ENCODE measurements at places on chromosomes 1 and 21.
A peak's percentile ranks its signal among the peaks of the same experiment; 100 is the strongest.

DNA sequence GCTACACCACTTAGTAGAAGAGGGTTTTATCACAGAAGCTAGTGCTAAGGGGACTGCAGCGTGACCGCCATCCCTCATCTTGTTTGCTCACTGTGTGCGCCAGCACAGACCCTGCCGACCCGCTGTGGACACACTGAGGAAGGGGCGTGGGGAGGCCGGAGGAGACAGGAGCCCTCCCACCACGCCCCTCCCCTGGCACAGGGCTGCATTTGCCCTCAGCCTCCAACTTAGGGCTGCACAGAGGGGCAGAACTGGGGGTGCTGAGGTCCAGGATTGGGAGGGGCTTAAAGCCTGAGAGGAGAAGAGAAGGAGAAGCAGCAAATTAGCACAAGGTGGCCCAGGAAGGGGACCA is 37.2 kb downstream of the RRP1 start:
- DNase-seq: no peak

DNA sequence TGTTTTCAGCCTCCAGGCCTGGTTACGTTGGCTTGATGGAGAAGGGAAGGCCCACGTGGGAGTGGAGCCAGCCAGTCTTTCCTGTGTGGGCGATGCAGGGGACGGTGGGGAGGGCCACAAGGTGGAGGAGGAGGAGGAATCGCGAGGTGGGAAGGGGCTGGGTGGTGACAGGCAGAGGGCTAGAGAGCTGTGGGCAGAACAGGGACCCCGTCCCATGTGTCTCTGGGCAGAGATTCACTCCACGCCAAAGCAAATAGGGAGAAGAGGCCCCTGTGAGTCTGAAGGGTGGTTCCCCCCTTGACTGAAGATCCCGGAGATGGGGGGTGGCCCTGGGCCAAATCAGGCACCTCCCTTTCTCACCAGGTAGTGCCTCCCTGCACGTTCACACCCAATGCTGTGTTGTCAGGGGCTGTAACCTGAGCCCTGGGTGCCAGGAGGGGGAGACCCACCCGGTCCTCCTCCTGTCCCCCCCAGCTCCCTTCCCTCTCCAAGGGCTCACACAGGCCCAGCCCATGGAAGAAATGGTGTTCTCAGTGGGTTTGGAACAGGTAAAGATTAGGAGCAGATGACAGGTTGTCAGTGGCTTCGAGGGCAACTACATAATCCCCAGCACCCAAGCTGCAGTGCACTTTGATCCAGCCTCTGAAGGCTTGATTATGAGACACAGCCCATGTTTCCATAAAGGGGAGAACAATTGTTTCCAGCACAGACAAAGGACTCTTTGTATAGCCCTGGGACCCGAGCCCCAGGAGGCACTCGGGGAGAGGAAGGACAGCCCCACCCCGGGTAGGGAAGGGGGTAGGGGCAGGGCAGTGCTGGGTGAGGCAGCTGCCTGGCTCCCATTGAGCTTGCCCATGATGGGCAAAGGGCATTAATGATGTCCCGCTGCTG is 37.7 kb upstream of the GPR37L1 start:
- no peak for DNase-seq

GRCh38 chr1:3903141-3904005 is 3.3 kb upstream of the C1orf174 start:
- DNase-seq: no peak

- no peak for DNase-seq
These were observed 118.0 kb upstream of the PLPPR4 start for GRCh38 chr1:99146129-99146848.

DNA sequence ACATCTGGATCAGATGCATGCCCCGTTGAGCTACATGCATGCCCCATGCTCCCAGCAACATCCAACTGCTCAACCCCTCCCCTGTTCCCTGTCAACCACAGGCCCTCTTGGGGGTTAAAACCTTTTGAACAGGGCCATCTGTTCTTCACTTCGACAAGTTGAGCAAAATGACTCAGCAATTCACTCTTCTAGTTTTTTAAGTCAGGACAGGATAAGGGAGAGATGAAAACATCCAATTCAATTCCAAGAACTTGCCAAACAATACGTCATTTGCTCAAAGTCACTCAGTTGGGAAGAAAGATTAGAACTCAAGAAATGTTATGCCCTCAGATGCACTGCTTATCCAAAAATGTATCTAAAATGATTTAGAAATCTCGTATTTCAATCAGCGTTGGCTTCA is 46.1 kb upstream of the MTF2 start:
- no peak for DNase-seq

GRCh38 chr1:3577711-3578432 is 33.4 kb downstream of the MEGF6 start:
- DNase-seq: no peak

GRCh38 chr1:34330061-34330460 is 153.4 kb downstream of the C1orf94 start:
- DNase-seq: no peak

DNA sequence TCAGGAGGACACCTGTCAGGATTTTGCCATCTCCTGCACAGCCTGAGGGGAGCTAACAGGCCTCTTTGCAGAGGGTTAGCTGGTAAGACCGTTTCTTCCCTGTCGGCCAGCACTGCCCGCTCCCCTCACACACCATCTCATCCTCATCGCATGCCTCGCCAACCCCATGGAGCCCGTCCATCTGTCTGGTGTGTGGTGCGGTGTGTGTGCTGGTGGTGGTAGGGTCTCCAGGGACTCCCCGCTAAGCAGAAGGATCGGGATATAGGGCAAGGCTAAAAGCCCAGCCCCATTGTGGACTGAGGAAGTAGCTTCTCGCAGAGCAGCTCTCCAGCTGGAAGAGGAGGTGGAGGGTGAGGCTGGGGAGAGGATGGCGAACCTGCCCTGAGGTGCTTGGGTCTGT is 6.8 kb upstream of the SFN start:
- DNase-seq: no peak

DNA sequence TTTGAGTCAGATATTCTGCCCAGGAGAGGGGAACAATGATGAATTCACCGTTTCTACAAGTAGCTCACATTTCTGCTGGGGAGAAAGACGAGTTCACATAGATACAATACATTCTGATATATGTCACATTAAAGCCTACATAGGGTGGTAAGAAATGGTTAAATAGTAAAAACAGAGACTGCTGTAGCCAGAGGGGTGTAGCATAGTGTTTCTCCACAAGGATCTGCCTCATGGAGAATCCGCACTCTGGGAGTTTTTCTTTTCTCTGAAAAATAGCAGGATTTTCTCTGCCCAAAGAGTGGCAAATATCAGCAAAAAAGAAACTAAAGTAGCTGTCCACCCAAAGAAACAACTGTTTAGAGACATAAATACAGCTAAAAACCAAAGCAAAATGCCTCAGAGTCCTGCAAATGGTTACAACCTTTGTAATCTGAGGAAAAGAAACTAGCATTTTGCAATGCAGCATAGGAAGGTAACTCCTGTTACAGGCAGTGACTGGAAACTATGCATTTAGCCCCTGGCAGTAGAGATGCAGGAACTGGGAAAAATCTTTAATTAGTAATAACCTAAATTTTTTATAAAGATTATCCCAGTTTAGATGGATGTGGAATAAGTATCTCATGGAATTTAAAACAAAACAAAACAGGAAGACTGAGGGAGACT is 1126.7 kb upstream of the ADGRL2 start:
- no peak for DNase-seq

GRCh38 chr1:244283772-244284171 is 167.9 kb downstream of the ADSS2 start:
- no peak for DNase-seq

GRCh38 chr1:222079566-222079965 is 337.7 kb upstream of the DUSP10 start:
- no peak for DNase-seq

- DNase-seq: no peak
These were observed 28.2 kb downstream of the STPG1 start for GRCh38 chr1:24385160-24385940.

- no peak for DNase-seq
These were observed 132.9 kb downstream of the SYT2 start for GRCh38 chr1:202577381-202577780.

DNA sequence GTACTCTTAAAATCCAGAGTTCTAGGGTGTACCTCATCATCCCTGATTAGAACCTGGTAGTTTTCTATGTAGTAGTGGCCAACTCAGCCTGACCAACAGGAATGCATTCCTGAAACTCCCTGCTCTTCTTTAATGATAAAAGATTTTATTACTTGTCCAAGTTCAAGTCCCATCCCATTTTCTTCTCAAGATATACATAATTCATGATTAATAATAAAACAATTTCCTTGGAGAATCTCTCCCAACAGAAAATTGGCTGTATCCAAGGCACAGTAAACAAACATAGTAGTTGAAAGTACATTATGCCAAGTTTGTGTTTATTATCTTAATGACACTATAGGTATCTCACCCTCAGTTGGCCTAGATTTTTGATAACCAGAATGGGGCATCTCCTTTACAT is 714.1 kb upstream of the ADAMTS5 start:
- DNase-seq: no peak

GRCh38 chr21:42096566-42096965 is 25.4 kb downstream of the UMODL1 start:
- no peak for DNase-seq

GRCh38 chr1:214604523-214604922 is 1.5 kb downstream of the CENPF start:
- DNase-seq: no peak

DNA sequence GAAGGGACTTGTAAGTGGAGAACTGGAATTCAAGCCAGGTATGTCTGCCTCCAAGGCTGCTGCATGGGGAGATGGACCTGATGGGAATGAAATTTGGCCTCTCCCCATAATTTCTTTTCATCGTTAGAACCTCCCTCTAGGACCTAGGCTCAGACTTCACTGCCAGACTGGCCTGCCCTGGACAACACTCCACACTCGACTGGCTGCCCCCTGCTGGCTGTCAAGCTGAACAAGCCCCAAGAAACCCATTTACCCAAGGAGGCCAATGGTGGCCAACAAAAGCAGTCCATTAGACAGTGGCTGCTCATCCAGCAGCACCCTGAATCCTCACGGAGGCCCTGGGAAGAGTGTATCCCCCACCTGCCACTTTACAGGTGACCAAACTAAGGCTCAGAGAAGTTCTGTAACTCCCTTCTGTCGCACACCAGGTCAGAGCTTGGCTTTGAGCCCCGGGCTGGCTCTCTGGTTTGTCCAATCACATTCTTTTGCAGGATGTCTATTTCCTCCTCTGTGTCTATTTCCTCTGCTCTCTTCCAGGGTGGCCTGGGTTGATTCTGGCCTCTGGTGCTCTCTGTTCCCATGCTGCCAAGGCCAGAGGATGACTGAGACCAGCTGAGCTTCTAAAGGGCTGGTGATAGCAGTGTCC is 3.8 kb downstream of the RNF186 start:
- DNase-seq: no peak

GRCh38 chr1:220880362-220880670 is 1.1 kb downstream of the HLX start:
- no peak for DNase-seq

- no peak for DNase-seq
These were observed 21.4 kb upstream of the ADARB1 start for GRCh38 chr21:45052960-45053359.

DNA sequence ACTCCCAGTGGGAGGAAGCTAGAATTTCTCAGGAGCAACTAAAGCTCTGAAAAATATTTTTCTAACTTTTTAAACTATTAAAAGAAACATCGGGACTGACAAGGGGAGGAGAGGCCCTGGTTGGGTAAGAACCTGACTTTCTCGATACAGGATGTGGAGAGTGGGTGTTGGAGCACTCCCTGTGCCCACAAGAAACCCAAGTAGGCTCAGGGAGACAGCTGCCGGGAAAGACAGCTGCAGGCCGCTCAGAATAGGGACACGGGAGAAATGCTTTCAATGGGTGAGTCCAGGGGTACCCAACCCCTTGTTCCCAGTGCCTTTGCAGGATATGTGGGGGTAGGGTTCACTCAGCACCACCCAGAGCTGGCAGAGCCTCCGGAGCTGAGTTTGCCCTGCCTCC is 43.6 kb downstream of the PLEKHA6 start:
- no peak for DNase-seq

DNA sequence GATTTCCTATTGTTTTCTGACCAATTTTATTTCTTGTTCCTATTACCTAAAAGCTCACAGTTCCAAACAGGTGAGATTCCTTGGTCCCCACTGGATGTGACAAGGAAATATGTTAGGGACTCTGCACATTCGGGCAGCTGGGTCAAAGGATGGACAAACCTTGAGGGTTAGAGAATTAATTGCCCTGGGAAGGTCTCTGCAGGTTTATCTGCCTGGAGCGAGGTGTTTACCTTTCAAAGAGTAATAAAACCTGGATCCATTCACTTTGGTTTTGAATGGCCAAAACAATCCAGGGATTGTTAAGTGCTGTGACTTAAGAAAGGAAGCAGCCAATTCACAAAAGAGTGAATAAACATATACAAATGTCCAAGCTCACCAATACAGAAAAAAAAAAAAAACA is 33.6 kb upstream of the RAB4A start:
- DNase-seq: no peak

GRCh38 chr1:201408176-201408833 is 9.2 kb upstream of the LAD1 start:
- peak; percentile 20 for DNase-seq

DNA sequence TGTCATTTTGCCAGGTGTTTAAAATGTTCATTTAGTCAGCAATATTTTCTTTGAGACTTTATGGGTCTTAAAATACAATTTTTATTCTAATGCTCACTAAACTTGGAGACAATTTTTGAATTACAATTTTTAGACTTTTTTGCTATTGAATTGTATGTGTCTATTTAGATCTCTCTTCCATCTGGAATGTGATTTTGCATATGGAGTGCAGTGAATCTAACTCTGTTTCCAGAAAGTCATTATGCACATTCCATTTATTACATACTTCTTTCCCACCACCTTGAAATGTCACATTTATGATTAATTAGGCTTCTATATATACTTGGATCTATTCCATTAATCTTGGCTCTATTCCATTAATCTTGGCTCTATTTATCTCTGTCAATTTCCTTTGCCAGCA is 5.6 kb upstream of the TSPEAR start:
- DNase-seq: no peak

DNA sequence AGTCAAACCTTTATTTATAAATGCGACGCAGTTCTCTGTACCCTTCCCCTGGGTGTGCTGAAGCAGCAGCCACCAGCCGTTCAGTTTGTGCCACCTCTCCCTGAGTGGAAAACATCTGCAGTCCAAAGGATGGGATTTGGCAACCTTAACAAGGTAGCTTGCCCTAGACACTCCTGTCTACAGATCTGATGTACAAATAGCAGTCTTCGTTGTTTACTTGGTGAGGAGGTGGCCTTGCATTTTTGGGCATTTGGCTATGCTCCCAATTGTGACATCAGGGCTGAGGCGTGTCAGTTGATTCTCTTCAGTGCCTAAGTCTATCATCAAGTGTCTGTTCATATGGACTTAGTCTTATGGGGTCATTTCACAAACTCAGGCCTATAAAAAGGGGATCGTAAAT is 59.8 kb downstream of the KDM1A start:
- DNase-seq: no peak

DNA sequence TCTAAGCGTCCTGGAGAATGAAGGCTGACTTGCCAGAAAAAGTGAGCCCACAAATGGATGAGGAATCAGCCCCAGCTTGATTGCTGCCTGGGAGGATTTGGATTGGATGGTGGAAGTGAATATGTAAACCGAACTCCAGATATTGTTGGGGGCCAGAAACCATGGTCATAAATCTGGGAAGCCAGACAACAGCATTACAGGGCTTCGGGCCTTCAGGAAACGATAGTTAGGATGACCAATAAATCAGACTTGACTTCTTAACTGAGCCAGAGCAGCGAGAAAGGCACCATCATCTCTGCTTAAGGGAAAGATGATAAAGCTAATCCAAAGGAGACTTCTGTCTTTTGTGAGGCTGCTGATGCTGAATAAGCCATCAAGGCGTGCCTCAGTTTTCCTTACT is 26.6 kb downstream of the FAM78B start:
- no peak for DNase-seq
